ENCODE measurements at places on chromosomes 2 and 18.

- no peak for DNase-seq
Observed at GRCh38 chr2:45755585-45756335, 104.3 kb downstream of the PRKCE start.

DNA sequence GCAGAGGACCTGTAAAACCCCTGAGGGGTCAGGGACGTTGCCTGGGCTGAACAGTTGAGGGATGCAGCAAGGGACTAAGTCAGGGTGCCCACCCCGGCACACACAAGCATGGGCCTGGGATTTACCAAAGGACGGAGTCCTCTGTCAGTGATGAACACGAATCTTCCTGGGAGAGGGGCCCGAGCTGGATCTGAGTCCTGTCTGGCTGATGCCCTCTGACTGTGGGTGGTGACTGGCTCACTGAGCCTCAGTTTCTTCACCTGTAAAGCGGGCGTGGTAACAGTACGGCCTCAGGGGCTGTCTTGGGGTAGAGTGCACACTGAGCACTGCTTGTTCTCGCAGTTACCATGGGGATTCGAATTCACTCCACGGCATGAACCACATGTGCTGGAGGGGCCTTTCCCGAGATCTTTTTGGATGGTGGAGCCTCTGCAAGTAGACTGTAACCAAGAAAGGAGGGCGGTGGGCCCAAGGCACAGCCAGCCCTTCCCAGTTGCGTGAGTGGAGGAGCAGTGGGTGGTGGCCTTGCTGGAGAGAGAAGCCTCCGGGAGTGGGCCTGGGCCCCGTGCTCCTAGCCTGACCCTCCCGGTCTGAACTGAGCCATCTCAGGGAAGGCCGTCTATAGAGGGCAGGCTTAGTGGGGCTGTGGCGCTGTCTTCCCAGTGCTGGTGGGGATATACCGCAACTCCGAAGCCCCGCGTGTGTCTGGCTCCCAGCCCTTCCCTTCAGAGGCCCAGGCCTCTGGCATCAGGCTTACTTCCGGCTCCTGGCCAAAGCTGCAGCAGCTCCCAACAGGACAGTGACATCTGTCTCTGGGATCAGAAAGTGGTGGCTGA, 130.8 kb upstream of the HS6ST1 start:
- DNase-seq: no peak

GRCh38 chr18:23943104-23943503, 71.5 kb upstream of the TTC39C start:
- no peak for DNase-seq

- DNase-seq: no peak
Observed at GRCh38 chr2:45725731-45726130, 74.3 kb downstream of the PRKCE start.

- DNase-seq: no peak
Observed at GRCh38 chr2:164009756-164010337, 274.0 kb upstream of the FIGN start.

GRCh38 chr2:584863-585823, 92.1 kb downstream of the TMEM18 start:
- no peak for DNase-seq

DNA sequence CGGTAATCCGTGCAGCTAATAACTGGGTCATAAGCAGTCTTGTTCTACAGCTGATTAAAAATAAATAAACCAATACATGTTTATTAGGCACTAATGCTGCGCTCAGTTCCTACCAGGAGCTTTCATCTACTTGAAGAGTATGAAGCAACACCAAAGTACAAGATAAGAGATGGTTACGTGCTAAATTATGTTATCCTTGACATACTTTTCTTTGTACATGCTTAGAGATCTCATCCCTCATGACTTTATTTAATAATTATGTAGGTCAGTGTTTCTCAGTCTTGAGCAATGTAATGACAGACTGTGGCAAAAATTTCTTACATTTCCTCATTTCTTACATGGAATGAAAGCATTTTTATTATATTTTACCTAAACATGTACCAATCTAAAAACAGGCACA, 54.6 kb upstream of the COBLL1 start:
- DNase-seq: no peak

DNA sequence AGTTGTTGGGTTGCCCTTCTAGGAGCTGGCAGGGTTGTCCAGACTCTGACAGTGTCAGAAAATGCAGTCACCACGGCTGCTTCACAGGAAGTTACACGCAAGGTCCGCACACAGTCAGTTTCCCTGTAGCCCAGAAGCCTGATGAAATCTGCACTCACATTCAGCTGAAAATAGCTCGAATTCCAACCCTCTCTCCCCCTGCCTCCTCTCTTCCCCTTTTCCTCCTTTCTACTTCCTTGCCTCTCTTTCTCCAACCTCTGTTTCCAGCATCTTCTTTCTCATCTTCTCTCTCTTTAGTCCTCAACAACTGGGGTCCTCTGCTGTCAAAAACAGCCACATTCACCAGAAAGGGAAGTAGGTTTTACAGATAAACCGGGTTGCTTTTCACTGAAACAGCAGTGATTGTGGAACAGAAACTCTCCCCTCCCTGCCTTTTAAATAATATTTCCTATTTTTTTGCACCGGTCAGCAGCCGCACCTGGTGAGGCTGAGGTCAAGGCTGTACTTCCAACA, 69.3 kb downstream of the BCL11A start:
- DNase-seq: no peak

DNA sequence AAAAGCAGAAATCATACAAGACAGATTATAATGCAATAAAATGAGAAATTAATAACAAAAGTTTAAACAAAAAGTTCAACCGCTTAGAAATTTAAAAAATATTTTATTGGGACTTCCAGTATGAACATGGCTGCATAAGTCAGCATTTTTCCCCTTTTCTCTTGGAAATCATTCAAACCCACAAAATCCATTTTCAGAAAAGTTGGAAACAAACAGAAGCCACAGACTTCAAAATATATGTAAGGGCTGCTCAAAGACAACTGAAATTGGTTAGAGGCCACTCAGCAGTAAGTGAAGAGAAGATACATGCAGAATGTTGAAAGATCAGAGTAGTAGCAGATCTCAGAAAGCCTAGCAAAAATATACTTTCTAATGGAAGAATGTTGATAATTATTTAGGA, 194.0 kb downstream of the DYSF start:
- DNase-seq: no peak

DNA sequence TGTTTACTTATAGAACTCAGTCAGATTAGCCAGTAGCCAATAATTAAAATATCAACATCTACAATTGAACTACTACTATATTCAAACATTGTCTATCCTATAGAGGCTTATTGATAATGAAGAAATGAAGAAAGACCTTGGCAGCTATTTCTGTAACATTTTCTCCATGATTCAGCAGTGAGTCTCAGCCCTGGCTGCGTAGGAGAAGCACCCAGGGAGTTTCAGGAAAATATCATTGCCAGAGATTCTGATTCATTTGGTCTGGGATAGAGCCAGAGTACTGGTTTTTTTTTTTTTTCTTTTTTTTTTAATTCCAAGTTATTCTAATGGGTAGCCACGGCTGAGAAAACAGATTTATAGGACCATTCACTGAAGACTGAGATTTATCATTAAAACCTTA, 404.8 kb downstream of the TXNL1 start:
- no peak for DNase-seq

GRCh38 chr2:176461098-176461808, 192.0 kb downstream of the MTX2 start:
- DNase-seq: no peak

DNA sequence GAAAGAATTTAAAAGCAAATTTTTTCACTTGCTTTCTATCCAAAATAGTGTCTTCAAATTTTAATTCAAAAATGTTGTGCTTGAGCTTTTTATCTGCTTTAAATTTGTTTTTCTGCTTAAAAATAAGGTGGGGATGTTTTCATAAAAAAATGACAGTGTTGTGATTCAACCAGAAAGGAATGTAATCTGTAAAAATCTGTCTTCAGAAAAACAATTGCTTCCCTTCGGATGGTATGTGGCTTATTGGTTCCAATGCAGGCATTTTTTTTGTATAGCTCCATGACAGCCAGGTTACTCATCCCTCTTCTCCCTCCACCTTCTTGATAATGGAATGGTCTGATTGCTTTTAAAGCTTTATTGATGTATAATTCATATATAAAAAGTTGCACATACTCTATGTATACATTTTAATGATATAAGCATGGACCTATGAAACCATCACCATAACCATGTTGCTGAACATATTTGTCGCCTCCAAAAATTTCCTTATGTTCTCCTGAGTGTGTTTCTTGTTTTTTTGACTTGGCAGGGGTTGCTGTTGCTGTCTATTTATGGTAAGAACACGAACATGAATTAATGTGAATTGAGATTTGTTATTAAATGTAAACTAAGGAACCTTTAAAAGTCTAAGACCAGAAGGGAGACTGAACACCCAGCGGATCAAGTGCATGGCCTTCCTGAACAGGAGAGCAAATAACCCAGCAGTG, 363.7 kb upstream of the SPHKAP start:
- DNase-seq: no peak

GRCh38 chr2:237059155-237059875, 26.4 kb upstream of the COPS8 start:
- no peak for DNase-seq

GRCh38 chr2:142754182-142754581, 123.3 kb upstream of the KYNU start:
- DNase-seq: no peak

- no peak for DNase-seq
Observed at GRCh38 chr2:36360063-36360462, 4.5 kb downstream of the CRIM1 start.

GRCh38 chr18:23380001-23380550, 73.0 kb upstream of the RIOK3 start:
- DNase-seq: no peak

- DNase-seq: no peak
Observed at GRCh38 chr2:44884677-44885076, 56.8 kb upstream of the SIX3 start.

Measured in stimulated activated CD4-positive, alpha-beta T cell treated with anti-CD3 and anti-CD28 coated beads, Interleukin-2, amount 100 ng/mL, for 4 hours (primary cell).